Caudate nucleus (tissue), 63 donors: ENCODE measurements at places on chromosomes 16 and 17.

DNA sequence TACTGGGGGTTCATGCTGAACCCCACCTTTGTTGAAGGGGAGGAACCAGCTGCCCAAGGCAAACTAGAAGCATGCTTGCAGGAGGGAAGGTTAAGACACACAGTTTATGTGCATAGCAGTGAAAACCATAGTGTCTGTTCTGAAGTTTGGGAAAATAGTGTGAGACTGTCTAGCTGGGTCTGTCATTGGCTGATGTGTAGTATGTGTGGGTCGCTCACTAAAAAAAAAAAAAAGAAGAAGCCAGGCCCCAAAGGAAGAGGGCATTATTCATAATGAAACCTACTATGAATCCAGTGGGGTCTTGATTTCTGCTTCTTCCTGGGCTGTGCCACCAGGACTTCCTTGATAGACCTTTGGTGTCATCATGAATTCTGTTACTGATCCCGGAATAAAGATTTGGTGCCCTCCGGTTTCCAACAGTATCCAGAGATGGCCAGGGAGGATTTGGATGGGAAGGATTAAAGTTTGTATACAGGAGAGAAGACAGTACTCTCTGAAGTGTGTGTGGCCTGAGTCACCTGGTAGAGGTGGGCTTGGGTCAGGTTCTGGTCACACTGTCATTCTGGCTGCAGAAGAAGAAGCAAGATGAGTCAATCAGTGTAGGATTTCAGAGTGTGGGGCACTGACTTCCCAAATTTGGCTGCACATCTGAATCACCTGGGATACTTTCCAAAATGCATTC, 220.3 kb downstream of the PRKCA start:
- DNase-seq: no peak

GRCh38 chr17:67377488-67378453, 690 bp downstream of the PITPNC1 start:
- no peak for DNase-seq

- no peak for DNase-seq
Measured at GRCh38 chr17:1810450-1811103, 19.1 kb downstream of the SMYD4 start.

DNA sequence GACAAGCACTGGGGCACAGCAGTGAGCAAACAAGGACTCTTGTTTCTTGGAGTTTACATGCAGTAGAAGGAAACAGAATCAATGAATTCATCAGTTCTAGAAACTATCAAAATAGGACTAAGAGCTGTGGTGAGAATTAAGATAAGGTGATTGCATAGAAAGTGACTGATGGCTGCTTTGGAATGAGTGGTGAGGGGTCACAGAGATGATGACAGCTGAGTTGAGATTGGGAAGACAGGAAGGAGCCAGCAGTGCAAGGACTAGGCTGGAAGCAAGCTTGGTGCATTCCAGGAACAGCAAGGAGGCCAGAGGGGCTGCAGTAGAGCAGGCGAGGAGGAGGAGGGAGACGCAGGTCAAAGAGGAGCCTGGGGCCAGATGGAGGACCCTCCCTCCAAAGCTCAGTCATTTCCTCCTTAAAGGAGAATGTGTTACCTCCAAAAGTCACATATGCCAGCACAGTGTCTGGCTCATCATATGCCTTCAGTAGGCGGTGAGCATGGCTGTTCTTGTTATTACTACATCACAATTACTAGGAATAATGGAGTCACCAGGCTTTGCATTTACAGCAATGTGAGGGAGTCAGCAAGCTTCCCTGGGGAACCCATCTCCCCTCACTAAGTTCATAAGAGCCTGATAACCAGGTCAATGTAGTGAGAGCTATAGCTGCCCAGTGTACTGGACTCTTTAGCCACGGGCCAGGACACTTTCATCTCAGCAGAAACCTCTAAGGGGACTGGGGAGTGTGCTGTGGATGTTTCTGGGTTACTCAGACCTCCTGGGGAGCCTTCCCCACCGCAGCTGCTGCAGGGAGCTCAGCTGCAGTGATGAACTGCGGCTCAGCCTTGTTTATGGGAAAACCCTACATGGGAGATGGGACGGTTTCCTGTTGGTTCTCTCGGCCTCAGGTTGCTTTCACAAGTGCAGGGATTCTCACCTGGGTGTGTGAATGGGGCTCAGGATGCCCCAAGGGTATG, 157.2 kb downstream of the SEC14L1 start:
- DNase-seq: no peak

- no peak for DNase-seq
Measured at GRCh38 chr17:74595037-74595750, 3.1 kb upstream of the CD300LD start.

- no peak for DNase-seq
Measured at GRCh38 chr17:63445571-63445953, 544 bp downstream of the CYB561 start.
